ENCODE measurements at places on chromosomes 13 and 19.

GRCh38 chr13:96025283-96025682, 27.9 kb downstream of the UGGT2 start:
- DNase-seq = no peak

- peak; percentile 91 for DNase-seq
Observed at GRCh38 chr19:9792206-9793070, 23.9 kb upstream of the ZNF846 start.

- no peak for DNase-seq
Observed at GRCh38 chr19:6925801-6926751, 38.7 kb downstream of the ADGRE1 start.

DNA sequence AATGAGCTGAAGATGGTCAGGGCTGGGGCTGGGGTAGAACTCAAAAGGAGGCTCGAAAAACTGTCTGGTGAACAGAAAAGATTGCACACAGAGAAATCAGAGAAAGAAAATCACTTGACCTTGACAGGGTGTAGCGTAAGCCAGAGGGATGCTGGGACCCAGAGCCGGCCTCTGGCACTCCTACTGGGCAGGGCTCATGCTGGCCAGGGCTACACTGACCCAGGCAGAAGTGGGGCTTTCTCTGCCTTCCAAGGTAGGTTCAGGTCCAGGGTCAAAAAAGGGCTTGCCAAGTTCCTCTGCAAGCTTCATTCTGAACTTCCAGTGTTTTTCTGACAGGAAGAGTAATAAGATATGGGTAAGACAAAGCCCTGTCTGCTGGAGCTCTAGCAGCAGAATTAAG, 56.2 kb downstream of the LATS2 start:
- DNase-seq = no peak

DNA sequence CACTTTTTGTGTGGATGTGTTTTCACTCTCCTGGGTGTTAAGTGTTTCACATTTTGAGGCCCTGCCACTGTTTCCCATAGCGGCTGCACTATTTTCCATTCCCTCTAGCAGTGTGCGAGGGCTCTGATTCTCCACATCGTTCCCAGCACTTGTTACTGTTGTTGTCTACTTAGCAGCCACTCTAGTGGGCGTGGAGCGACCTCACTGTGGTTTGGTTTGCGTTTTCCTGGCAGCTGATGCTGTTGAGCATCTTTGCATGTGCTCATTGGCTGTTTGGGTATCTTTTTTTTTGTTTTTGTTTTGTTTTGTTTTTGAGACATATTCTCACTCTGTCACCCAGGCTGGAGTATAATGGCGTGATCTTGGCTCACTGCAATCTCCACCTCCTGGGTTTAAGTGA, 14.4 kb downstream of the NAXD start:
- no peak for DNase-seq

DNA sequence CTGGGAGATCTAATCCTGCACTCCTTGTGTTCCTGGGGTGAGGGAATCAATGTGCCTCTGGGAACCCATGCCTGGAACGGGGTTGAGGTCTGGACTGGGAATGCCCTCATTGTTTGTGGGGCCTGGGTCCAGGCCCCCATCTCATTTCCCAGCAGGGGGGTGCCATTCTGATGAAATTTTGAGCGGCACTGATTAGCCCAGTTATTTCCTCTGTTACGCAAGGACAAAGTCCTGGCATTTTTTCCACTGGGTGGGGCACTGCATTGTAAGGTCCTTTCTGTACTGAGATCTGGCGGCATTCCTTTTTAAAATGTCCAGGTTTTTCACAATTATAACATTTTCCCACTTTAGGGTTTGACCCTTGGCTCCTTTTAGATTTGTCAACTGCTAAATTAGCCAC, 14.8 kb downstream of the FPR3 start:
- no peak for DNase-seq

DNA sequence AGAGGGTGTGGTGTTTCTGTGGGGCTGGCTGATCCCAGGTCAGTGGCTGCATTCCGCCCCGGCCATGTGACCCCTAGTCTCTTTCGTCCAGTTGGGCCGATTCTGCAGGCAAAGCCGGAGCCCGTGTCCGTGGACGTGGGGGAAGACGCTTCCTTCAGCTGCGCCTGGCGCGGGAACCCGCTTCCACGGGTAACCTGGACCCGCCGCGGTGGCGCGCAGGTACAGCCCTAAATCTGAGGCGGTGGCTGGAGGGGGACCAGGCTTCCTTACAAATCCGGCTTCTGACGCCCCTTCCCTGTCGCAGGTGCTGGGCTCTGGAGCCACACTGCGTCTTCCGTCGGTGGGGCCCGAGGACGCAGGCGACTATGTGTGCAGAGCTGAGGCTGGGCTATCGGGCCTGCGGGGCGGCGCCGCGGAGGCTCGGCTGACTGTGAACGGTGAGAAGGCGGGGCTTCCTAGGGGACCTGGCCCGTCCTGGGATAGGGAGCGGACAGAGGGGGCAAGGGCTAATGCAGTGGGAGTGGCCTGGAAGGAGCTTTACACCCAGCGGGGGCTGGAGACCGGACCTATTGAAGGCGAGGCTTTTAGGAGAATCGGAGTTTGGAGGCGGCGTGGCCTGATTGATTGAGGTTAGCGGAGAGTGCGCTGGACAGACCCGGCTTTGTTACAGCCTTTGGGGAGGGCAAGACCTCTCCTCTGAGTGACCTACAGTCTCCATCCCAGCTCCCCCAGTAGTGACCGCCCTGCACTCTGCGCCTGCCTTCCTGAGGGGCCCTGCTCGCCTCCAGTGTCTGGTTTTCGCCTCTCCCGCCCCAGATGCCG, 4.3 kb downstream of the KIRREL2 start:
- DNase-seq = no peak

DNA sequence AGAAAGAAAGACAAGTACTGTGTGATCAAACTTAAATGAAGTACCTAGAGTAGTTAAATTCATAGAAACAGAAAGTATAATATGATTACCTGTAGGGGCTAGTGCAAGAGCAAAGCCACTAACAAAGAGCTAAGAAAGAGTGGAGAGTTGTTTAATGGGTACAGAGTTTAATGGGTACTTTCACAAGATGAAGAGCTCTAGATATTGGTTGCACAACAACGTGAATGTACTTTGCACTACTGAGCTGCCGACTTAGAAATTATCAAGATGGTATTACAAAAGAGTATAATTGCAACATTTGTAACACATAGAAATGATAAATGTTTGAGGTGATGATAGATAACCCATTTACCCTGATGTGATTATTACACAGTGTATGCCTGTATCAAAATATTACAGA, 140.3 kb upstream of the GPC6 start:
- DNase-seq = no peak

- no peak for DNase-seq
Observed at GRCh38 chr19:47258895-47259555, 2.7 kb downstream of the CCDC9 start.

- DNase-seq = no peak
Observed at GRCh38 chr13:92864584-92865284, 361.9 kb upstream of the GPC6 start.

- DNase-seq = no peak
Observed at GRCh38 chr13:30719525-30719914, 15.8 kb upstream of the ALOX5AP start.

DNA sequence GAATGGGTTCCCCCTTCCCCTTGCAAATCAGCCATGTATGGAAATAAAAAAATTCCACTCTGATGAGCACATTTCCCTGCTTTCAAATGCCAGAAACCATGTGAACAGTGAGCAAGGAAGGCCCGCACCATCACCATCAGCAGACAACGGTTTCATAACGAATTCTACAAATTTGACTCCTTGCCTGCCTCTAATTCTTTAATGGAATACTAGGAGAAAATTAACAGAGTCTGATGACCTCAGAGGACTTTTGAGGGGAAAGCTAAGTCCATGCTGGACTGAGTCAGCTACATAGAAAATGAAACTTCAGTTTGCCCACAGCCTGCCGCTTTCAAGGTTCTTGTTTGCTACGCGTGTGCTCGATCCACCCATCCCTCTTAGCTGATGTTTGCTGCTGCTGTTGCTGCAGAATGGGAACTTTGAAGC, 46.7 kb upstream of the KL start:
- no peak for DNase-seq
